BE2C (cell line): ENCODE measurements at places on chromosomes 12 and 14.

DNA sequence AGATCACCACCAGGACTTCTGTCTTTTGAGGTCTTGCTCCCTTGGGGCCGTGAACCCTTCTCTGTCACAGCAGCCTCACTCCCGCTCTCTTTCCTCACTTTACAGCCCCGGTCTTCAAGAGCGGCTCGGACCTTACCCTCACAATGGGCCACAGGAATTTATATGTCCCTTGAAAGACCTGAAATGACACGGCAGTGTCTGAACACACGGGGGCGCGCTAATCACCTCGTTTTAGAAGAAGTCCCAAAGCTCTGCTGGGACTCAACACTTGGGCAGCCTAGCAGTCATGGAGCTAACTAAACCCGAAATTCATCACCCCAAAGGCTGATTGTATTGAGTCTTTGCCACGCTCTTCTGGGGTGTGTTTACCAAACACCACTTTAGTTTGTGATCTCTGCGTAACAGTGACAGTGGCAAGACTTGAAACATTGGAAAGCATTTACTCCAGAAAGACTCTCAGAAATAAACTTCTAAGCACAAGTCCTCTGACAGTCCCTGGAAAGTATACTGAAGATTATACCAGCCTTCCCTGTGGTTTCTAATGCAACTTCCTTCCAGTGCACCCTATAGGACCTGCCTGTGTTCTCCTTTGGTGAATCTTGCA lies 29.0 kb downstream of the SERPINA11 start:
- peak; percentile 72 for DNase-seq

- no peak for DNase-seq
Observed at GRCh38 chr12:112393328-112393727, 11.1 kb upstream of the HECTD4 start.

DNA sequence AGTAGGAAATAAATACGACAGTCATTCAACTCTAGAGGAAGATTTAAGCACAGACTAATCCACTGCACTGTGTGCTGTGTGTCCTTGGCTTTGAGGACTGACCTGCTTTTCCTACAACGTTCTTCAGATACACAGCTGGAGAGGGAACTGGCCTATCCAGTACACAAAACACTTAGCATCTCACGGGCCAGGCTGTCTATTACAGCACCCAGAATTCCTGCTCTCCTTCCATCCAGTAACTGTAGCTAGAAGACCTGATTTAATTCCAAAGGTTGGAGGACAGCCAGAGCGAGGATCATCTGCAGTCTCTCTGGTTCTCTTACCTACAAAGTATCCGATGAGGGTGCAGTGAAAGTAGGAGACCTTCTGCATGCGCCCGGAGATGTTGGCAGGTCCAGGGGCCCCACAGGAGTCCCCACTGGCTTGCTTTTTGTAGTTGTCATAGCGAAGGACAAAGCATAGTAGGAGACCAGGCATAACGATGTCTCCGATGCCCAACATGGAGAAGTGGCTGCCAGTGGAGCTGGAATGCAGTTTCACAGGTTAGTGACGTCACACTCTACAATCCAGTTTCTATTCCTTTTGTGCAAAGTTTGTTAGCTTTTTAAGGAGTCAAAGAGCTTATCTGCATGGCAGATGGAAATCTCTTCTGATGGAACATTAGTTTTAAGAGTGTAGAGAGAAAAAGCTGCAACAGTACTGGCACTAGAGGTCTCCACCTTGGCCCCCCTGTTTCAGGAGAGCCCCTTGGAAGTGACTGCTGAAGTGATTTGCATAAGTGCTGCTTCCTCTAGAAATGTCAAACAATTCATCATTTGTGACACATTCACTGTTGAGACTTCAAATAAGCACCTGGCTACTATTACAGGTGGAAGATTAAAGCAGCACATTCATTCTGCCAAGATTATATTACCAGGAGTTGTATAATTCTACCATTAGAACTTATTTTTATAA lies 41.7 kb downstream of the ACADS start:
- DNase-seq, result no peak

DNA sequence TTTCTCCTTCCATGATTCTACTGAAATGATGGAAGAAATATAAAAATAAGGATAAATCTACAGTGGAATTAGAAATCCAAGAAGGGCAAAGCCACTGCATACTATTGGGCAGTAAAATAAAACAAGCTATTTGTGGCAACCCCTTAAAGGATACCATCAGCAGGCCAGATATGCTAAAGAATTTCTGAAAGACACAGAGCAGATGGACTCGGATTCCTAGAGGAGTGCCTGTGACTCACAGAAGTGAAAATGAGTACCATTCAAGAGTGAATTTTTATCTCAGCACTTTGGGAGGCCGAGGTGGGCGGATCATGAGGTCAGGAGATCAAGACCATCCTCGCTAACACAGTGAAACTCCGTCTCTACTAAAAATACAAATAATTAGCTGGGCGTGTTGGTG lies 318.1 kb downstream of the LRIG3 start:
- no peak for DNase-seq

GRCh38 chr14:73254247-73255004 lies 17.1 kb downstream of the PAPLN start:
- no peak for DNase-seq

DNA sequence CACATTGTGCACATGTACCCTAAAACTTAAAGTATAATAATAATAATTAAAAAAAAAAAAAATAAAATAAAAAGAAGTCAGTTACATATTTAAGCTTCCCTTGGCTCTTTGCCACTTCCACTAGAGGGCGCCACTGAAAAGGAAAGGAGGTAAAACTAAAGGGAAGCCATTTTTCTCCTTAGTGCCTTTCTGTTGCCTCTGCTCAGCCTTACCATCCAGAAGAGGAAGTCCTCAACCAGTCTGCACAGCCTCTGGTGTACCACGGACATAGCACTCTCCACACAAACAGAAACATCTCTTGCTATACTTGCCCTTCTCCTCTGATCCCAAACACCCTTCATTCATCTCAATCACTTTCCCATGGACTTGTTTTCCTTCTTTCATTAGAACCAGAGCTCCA lies 169.0 kb upstream of the EEA1 start:
- DNase-seq, result peak; percentile 63

DNA sequence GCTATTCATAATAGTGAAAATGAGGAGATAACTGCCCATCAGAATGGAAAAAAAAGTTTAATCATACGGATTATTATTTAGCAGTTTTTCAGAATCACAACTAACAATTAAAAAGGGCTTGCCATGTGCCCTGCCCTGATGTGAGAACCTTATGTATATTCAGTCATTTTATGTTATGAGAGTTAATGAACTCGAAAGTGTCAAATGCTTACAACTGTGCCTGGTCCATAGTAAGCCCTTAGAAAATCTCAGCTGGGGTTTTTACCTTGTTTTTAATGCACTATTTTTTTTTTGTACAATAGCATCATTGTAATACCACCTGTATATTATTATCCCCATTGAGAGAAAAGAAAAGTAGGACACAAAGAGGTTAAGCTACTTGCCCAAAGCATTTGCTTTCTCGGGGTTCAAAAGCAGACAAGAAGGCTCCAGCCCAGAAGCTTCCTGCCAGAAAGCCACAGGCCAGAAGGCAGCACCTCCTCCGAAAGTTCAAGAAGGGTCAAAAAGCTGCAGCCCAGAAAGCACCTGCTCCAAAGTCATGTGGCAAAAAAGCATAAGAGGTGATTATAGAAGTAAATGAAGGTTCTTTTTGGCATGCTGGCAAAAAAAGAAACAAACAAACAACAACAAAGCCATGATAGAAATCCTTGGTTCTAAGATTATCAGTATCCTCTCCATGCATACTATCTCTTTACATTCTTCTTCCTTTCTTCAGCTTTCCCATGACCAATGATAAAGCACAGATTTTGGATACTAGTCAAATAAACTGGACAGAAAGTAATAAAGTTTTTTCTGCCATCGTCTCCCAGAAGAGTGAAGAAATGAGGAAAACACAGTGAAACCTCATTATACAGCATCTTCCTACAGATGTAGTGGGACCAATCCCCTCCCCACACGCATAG lies 59.1 kb upstream of the NAP1L1 start:
- DNase-seq, result no peak

DNA sequence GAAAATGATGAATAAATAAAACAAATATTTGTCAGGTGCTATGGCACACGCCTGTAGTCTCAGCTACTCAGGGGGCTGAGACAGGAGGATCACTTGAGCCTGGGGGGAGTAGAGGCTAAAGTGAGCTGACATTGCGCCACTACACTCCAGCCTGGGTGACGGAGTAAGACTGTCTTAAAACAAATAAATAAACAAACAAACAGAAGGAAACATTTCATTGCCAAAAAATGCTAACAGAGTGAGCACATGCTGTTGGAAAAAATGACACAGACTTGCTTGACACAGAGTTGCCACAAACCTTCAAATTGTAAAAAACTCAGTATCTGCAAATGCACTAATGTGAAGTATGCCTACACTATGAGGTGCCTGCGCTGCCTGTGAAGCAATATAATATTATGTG lies 50.8 kb upstream of the AP4S1 start:
- no peak for DNase-seq

- no peak for DNase-seq
Observed at GRCh38 chr14:51368721-51369163, 128.7 kb downstream of the TMX1 start.

GRCh38 chr14:98965076-98965475 lies 306.9 kb downstream of the BCL11B start:
- DNase-seq, result no peak
